ENCODE measurements at places on chromosomes 4 and X.

- DNase-seq: no peak
These were observed 198.9 kb downstream of the ASMT start for GRCh38 chrX:1813809-1814208.

GRCh38 chr4:123706973-123707372 lies 310.4 kb downstream of the SPRY1 start:
- DNase-seq: no peak

GRCh38 chrX:129706400-129707072 lies 32.2 kb upstream of the XPNPEP2 start:
- peak; percentile 71 for DNase-seq

- no peak for DNase-seq
These were observed 42.0 kb upstream of the FBXW7 start for GRCh38 chr4:152577708-152578396.

DNA sequence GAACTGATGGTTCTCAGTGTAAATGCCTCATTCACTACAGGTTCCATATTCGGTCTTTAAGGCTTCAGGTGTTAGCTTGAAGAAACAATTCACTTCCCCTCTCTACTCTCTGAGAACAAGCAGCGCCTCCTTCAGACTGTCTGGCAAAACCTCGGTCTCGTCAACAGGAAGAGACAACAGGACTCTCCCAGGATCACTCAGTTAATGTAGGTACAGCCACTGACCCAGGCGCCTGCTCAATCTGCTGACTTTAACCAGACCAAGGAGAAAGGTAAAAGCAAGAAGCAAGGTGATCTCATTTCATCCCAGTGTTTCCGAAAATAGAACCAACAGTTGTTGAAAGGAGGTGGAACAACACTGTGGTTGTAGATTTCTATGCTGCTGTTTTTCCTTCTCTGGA lies 102.2 kb downstream of the SLC2A9 start:
- DNase-seq: no peak

DNA sequence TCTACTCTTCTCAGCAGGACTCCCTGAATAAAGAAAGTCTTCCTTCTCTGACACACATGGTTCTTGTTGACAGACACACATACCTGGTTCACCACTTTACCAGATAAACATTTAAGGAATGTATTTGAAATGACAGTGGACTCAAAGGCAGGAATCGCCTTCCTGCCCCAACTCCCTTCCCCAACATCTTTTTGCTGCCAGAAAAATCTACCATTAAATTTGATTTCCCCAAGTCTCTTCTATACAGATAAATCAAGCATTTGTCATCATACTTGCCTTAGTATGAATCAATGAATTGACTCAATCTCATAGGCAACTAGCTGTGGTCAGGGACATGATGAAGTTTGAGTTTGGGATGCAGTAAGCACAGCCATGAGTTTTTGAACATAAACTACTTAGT lies 23.3 kb upstream of the ANXA5 start:
- DNase-seq: no peak

Data from hippocampal formation (tissue), 2 donors.